GM23248 (cell line): ENCODE measurements at places on chromosomes 5 and 9. TPM values are rescaled to one million over a fixed set of nuclear protein-coding genes. Genes with fewer than 3 reads are reported as not detected.

The LRRTM2 gene
- 0.11 and 0.38 TPM in 2 replicates for total RNA-seq

The DRD1 gene
- total RNA-seq, result not detected in 2 replicates

The SAXO1 gene
- not detected in 2 replicates for total RNA-seq

The ZNF658 gene
- total RNA-seq, result 3.7 and 4.8 TPM in 2 replicates

The SV2C gene
- total RNA-seq, result not detected in 2 replicates

The BHMT2 gene
- 4.4 and 15.9 TPM in 2 replicates for total RNA-seq

The FOXD4L4 gene
- not detected in 2 replicates for total RNA-seq

The TRIM7 gene
- total RNA-seq, result 1.4 and 6.8 TPM in 2 replicates

The SPATA31D1 gene
- not detected in 2 replicates for total RNA-seq

The NUTM2F gene
- total RNA-seq, result not detected in 2 replicates

The ZFP37 gene
- total RNA-seq, result 1.7 and 2.9 TPM in 2 replicates

The NR2F1 gene
- 14.3 and 17.1 TPM in 2 replicates for total RNA-seq

The MSX2 gene
- total RNA-seq, result 2.4 and 3.0 TPM in 2 replicates
